Vagina (tissue), 2 donors: ENCODE measurements at places on chromosomes 6 and 20.

DNA sequence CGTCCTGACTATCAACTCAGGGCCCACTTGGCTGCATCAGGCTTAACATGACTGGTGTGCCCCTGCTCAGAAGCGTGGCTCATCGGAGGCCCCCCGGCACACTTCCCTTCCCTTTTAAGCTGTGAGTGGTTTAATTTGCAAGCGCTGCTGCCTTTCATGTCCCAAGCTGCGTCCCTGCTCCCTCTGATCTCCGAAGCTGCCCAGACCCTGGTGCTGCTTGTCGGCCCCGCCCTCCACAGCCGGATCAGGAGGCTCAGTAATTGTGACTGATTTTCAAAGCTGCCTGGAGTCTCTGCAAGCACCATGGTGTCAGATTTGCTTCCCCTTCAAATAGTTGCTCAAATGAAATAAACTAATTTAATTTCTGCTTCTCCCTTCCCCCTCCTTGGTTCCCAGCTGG, 71.1 kb downstream of the CDH22 start:
- no peak for DNase-seq

- DNase-seq: no peak
These were observed 43.0 kb downstream of the MYB start for GRCh38 chr6:135224037-135224647.

GRCh38 chr6:168960551-168961263, 292.9 kb downstream of the THBS2 start:
- no peak for DNase-seq

GRCh38 chr6:7185561-7185960, 77.8 kb downstream of the RREB1 start:
- DNase-seq: no peak

DNA sequence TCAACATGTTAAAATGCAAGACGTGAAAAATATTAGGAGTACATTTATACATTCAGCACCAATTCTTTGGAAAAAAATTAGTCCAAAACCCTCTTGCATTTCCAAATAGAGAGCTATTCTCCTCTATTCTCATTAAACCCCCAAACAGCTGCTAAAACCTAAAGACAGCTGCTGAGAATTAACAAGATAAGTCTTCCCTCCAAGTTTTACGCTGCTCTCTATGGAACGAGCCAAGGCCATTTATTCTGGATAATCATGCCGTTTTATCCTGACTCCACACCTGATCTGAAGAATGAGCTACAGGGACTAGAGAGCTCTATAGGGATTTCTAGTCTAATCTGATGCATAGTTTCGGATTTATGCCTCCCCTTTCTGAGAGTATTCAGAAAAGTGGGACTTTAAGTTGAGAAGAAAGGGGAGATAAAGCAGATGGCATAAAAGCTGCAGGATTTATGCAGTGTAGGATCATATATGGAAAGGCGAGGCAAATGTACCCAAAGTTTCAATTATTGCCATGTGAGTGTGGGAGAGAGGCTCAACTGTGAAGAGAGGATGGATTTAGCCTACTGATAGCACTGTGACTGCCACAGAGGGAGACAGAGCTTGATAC, 64.7 kb upstream of the HS3ST5 start:
- no peak for DNase-seq

DNA sequence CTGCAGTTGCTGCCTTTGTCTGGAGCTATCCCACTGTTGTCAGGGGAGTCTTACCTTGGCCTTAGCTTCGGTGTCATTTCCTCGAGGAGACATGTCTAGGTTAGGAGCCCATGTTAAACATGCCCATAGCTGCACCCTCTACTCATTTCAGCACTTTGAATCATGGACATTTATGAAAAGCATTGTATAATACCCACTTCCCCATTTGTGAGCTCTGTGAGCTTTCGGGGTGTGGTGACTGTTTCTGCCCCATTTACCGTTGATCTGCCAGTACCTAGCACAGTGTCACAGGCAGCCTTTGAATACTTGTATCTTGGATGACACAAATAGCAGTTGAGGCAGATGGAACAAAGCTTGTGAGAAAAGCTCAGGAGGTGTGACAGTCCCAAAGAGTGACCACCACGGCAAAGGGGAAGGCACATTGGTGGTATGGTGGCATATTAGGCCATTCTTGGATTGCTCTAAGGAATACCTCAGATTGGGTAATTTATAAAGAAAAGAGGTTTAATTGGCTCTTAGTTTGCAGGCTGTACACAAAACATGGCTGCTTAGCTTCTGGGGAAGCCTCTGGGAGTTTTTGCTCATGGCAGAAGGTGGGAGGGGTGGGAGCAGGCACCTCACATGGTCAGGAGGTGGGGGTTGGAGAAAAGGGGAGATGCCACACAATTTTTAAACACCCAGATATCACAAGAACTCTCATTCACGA, 42.0 kb downstream of the JARID2 start:
- no peak for DNase-seq

DNA sequence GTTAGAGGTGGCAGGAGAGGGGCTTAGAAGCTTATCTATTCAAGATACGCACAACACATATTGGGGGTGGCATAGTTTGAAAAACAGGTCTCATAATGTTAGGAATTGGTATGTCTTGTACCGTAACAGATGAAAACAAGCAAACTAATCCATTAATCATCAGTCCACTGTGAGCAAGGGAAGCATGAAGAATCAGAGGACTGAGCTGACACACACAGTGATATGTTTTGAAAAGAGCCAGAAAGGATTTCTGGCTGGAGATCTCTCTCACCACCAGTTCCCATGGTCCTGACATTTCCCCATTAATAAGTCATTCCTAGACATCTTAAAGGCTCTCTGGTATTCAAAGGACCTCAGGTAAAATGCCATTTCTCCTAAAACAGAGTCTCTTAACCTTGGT, 158.8 kb upstream of the PHACTR1 start:
- no peak for DNase-seq

- DNase-seq: peak; percentile 34
These were observed 60.2 kb downstream of the MAFB start for GRCh38 chr20:40628877-40629276.

- DNase-seq: no peak
These were observed 125.2 kb downstream of the TBC1D7 start for GRCh38 chr6:13203145-13203544.

- DNase-seq: no peak
These were observed 638 bp downstream of the BLCAP start for GRCh38 chr20:37526839-37527637.

GRCh38 chr20:1618479-1618878, 1.3 kb downstream of the SIRPB1 start:
- no peak for DNase-seq

- no peak for DNase-seq
These were observed 9.5 kb downstream of the CNKSR3 start for GRCh38 chr6:154500769-154501577.

DNA sequence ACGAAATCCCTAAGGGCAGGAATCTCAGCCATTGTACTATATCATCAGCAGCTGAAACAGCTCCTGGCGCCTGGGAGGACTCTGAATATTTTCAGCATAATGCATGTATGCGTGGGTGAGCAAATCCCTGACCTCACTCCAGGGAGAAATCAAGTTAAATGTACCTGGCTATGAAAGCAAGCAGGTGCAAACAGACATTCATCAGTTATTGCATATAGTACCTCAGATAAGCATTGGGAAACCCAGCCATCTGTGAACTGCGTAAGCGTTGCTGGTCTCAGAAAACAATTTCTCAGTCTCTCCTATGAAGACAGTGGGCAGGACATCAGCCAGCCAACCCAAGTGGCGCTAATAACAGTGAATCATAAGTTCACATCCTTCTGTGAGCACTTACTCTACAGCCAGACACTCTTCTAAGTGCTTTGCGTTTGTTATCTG, 622.6 kb downstream of the EPM2A start:
- DNase-seq: no peak

- DNase-seq: no peak
These were observed 47.4 kb downstream of the RBM38 start for GRCh38 chr20:57438552-57438951.

GRCh38 chr20:45857882-45858216, 435 bp downstream of the ZSWIM3 start:
- no peak for DNase-seq

- no peak for DNase-seq
These were observed 225.1 kb downstream of the UBE3D start for GRCh38 chr6:82840571-82840970.

- no peak for DNase-seq
These were observed 8.6 kb downstream of the SRC start for GRCh38 chr20:37354210-37355195.

- no peak for DNase-seq
These were observed 2.7 kb downstream of the HLA-DPB1 start for GRCh38 chr6:33078442-33078841.

- no peak for DNase-seq
These were observed 10.6 kb downstream of the CTCFL start for GRCh38 chr20:57514273-57514751.

- DNase-seq: no peak
These were observed 57.1 kb downstream of the TCP11 start for GRCh38 chr6:35084041-35084491.

GRCh38 chr6:110317646-110318045, 40.5 kb downstream of the METTL24 start:
- DNase-seq: no peak

GRCh38 chr6:103707596-103708325, 1152.0 kb downstream of the HACE1 start:
- no peak for DNase-seq

DNA sequence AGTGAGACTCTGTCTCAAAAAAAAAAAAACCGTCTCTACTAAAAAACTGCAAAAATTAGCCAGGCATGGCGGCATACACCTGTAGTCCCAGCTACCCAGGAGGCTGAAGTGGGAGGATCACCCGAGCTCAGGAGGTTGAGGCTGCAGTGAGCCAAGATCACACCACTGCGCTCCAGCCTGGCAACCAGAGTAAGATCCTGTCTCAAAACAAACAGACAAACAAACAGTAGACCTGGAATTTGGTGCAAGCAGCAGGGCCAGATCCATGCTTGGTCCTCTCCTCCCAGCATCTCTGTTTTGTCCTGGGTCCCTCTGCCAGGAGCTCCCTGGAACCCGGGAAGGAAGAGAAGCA, 11.6 kb downstream of the RIPOR3 start:
- no peak for DNase-seq
